ENCODE measurements at places on chromosomes 3 and 15. TPM values are rescaled to one million over a fixed set of nuclear protein-coding genes. Genes with fewer than 3 reads are reported as not detected.
A peak's percentile ranks its signal among the peaks of the same experiment; 100 is the strongest.

The NR1I2 gene
- not detected for total RNA-seq

DNA sequence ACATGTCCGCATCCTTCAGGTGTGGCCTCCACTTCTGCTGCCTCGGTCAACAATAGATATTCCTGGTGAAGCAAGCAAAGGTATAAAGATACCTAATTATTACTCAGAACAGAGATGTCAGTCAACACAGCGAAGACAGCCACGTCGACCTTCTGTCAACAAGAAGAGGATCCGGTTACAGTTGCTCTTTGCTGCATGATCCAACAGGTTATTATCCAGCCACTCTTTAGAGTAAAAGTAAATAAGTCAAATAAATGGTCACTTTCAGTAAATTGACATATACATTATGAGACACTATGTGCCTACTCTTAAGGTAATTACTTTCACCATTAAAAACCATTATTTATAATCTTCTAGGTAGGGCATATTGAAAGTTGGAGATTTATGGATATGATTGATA lies 356.8 kb upstream of the ATP11B start:
- no peak for DNase-seq

The HDGFL3 gene
- 49.6 TPM for total RNA-seq

GRCh38 chr15:43103907-43104306 lies 1.9 kb downstream of the UBR1 start:
- no peak for DNase-seq

DNA sequence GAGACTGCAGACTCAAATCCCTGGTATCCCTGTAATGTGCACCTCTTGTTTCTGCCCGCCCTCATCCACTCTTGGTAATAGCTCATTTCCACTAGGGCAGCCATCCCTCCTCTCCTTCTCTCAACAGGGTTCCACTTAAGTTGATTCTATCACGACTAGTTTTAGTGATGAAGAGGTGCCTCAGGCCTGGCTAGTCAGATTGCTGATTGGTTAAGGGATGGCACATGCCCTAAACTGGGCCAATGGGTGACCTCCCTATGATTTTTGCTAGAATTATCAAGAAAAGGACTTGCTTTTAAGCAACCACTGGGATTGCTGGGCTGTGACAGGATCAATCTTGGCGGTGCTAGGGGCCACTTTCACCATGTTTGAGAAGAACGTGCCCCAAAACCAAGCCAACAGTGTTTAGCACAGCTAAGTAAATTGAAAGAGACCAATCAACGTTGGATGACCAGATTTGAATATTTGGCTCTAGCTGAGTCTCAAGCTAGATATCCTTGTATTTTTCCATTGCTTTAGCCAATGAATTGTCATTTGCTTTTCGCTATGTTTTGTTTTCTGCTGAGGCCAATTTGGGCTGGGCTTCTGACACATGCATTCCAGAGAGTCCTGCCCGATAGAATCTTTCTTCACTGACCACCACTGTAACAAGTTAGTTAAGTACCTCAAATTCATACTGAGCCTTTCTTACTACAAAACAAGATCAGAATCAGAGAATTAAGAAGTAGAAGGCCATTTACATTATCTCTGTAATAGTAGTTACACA lies 131.0 kb downstream of the PDZRN3 start:
- DNase-seq: no peak

The MESP2 gene
- not detected for total RNA-seq

DNA sequence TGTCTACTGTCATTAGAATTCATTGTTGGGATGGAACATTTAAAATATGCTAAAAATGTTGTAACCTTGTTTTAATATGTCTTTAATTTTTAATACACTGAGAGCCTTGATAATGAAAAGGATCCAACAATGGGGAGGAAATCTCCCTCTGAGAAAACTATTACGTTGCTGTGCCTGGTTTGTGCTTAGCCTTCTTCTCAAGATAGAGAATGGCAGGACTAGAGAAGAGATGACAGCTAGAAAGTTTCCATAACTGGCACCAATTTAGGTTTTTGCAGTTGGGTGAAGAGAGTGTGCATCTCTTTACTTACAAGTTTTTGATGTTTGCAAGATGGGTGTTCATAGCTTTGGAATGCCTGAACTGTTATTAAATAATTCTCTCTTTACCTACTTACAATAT lies 42.6 kb upstream of the NANOGP8 start:
- no peak for DNase-seq

GRCh38 chr15:44035781-44036699 lies 159.0 kb downstream of the FRMD5 start:
- DNase-seq: no peak

- peak; percentile 73 for DNase-seq
Observed at GRCh38 chr3:112685420-112685819, 44.5 kb upstream of the CCDC80 start.

DNA sequence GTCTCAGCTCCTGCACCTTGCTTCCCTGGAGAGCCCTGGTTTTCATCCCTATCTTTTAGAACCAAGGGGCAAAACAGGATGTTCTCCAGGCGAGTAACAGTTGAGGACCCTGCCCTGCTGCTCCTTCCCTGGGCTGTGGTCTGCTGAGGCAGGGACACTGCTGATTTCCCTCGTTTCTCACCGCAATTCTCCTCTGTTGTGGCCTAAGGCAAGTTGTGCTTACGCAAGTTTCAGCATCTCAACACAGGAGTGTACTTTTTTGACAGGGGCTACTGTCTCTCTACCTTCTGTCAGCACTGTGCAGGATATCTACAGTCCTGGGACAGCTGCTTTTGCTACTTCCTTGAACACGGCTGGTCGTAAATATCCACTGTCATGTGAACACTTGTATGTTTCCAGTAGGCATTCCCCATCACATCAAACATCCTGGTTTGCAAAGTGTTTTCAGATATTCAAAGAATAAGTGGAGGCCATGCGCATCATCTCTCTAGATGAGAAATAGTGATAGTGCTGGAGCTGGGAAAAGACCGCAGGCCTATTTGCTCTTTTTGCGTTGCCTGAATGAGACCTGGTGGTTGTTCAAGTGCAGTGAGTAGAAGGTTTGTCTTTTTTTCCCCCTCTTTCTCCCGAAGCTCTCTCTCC lies 110.1 kb upstream of the PLXNA1 start:
- DNase-seq: no peak

The MASP1 gene
- 12.0 TPM for total RNA-seq

DNA sequence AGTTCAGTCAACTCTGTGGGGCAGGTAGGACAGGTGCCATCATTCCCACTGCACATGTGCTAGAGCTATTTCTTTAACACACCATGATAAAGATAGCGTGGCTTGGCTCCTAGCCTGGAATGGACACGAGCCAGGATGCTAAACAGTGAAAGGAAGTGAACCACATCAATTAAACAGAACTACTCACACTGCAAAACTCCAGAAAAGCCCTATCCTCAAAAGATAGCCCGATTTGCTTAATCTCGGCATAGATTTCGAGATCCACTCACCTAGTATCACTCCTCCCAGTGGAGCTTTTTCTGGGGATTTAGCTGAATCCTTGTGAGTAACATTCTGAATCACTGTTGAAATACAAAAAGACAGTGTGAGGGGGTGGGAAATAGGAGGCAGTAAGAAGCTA lies 118.0 kb downstream of the ABI3BP start:
- peak; percentile 62 for DNase-seq

DNA sequence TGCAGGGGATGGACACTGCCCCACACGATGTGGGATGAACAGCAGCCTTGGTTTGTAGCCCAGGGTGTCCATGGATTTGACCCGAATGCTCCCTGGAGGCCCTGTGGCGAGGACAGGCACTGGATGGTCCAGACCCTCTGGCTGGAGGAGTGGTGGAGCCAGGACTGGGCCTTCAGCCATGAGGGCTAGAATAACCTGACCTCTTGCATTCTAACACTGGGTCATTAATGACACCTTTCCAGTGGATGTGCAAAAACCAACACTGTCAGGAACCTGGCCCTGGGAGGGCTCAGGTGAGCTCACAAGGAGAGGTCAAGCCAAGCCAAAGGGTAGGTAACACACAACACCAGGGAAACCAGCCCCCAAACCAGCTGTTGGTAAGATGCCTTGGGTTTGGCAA lies 51.4 kb downstream of the OXNAD1 start:
- DNase-seq: no peak

GRCh38 chr3:122576174-122576940 lies 1.1 kb upstream of the PARP15 start:
- DNase-seq: no peak
